ENCODE measurements at places on chromosomes 1 and 21. TPM values are rescaled to one million over a fixed set of nuclear protein-coding genes. Genes with fewer than 3 reads are reported as not detected.
A peak's percentile ranks its signal among the peaks of the same experiment; 100 is the strongest.

GRCh38 chr1:100860397-100860991 lies 34.1 kb downstream of the EXTL2 start:
- no peak for DNase-seq

- no peak for DNase-seq
Measured at GRCh38 chr1:189152685-189153084, 1325.0 kb downstream of the BRINP3 start.

GRCh38 chr1:104795931-104796330 lies 1046.2 kb downstream of the AMY1C start:
- DNase-seq: no peak

GRCh38 chr1:212879947-212880690 lies 22.0 kb downstream of the FLVCR1 start:
- DNase-seq: no peak

GRCh38 chr21:34582506-34583150 lies 32.3 kb downstream of the RCAN1 start:
- peak; percentile 73 for DNase-seq

DNA sequence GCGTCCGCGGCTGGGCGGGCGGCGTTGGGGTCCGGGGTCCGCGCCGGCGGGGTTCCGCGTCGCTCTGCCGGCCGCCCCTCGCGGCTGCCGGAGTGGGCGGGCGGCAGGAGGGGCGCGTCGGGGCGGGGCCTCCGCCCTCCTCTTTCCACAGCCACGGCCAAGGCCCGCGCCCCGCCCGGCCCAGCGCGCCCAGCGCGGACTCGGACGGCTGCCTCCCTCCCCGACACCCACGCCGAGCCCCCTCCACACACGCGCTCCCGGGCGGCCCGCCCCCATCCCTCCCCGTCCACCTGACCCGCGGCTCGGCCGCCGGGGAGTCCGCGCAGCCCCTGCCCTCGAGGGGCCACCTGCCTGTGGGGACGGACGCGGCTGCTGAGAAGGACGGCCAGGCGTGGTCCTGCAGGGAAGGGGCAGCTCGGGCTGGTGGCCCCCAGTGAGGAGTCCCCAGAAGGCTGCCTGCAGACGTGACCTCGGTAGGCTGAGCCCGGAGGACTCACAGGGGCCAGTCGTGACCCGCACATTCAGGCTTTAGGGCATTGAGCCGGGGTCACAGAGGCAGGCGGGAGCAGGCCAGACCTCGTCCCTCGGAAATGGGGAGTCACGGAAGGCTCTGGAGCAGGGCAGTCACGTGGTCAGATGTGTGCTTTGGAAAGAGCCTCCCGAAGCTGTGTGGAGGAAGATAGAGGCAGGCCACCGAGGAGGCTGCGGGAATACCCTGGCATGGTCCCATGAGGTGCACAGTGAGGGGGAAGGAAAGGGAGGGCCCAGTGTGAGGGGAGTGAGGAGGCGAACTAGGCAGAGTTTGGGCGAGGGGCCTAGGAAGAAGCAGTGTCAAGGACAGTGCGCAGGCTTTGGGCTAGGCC lies at the start of gene COL8A2:
TSS of gene COL8A2 (minus strand) at position 94 of the 863 bp plus-strand sequence. CDS start 24,980 bp downstream, outside the sequence.
- no peak for DNase-seq

DNA sequence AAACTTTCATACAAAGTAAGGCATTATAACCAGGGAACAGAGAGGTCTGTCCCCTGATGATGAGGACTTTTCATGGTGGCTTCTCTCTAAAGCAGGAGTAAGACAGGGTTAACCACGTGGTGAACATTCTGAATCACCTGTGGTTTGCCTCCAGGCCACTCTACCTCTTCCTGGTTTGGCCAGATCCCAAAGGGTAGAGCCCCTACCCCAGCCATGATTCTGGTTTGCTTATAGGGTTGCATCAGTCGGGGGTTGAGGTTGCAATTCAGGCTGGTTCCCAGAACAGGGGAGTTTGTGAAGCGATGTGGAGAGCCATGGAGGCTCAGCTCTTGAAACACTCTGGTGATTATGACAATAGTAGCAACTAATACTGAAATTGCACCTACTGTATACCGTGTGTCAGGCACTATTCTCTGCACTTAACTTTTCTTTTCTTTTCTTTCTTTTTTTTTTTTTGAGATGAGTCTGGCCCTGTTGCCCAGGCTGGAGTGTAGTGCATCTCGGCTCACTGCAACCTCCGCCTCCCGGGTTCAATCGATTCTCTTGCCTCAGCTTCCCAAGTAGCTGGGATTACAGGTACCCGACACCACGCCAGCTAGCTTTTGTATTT lies 8.3 kb downstream of the CNR2 start:
- no peak for DNase-seq

DNA sequence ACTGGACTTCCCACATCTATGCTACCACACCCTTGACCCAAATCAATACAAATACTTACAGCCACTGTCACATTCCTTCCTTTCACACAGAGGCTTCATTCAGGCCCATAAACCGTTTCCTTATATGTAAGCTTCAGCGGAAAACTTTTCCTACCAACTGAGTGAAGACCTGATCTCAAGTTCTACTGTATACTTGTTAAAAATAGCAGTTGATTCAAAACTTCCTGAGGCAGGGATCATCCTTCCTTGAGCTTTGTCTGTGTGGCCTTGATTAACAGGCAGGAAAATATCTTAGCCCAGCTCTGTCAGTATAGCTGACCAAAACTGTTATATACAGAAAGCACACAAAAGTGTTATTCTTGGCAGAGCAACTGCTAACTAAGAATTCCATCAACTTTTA lies 42.7 kb downstream of the DENND2C start:
- DNase-seq: no peak

DNA sequence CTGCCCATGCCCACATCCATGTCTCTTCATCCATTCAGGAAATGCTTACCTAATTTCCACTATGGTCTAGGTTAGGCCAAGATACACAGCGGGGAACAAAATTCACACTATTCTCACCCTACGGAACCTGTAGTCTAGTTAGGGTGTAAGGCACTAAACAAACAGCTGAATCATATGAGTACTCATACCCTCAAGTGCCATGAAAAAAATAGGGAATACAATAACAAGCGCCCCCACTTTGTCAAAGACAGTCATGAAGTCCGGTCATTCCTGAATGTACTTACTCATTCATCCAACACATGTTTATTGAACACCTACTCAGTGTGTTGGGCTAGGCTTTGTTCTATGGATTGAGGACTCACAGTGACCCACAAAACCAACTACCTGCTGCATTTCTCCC lies 6.2 kb upstream of the FYB2 start:
- DNase-seq: no peak

- DNase-seq: no peak
Measured at GRCh38 chr1:214514032-214514818, 37.2 kb downstream of the PTPN14 start.

GRCh38 chr1:4176841-4177240 lies 276.8 kb upstream of the C1orf174 start:
- no peak for DNase-seq

DNA sequence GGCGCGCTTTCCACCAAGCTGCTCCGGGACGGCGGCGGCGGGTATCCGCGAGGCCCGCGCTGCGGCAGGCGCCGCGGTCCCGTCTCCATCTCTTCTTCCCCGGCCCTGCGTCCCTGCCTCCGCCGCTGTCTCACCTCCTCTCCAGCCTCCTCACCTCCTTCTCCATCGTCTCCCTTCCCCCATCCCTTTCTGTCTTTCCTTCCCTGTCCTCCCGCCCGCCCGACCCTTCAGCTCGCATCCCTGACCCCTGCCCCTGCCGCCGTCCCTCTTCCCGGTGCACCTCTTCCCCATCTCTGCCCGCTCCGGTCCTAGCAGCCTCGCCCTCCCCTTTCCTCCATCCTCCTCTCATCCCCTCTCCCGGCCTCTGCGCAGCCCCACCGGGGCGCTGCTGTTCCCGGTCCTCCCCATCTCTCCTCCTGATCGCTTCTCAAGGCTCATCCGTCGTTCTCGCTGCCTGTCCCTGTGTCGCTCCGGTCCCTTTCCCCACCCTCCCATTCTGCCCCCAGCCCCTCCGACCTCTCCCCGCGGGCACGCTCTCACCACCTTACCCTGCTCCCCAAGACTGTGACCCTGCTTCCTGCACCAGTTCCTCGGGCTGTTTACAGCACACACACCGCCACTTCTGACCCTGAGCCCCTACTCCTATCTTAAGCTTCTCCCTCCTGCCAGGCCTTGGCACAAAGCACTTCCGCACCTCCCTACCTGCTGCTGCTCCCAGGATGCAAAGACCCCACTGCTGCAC lies 760 bp upstream of the NPHP4 start:
- no peak for DNase-seq

GRCh38 chr21:45592208-45592619 lies 50.0 kb upstream of the SLC19A1 start:
- DNase-seq: no peak

- no peak for DNase-seq
Measured at GRCh38 chr1:162725301-162725837, 65.1 kb upstream of the HSD17B7 start.

DNA sequence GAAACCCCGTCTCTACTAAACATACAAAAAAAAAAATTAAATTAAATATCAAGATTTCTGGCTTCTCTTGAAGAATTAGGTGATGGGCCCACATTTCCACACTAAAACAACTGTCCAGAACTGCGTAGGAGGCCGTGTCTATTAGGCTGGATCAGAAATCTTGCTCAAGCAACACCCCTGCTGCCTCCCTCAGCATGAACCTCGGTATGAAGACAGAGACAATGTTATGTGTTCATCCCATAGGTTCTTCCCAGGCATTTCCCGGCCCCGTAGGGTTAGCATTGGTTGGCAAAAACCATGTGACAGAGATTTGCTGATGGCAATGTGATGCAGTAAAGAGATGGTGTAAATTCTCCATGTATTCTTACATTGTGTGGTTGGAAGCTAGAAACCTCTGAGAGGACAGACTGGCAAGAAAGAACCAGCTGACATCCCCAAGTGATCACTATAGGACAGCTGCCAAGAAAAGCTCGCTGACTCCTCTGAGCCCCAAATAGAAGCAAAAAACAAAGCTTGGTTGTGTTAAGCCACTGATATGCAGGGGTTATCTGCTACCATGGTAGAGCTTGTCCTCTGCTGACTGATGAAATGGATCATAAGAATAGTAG lies 34.5 kb downstream of the EBNA1BP2 start:
- no peak for DNase-seq

DNA sequence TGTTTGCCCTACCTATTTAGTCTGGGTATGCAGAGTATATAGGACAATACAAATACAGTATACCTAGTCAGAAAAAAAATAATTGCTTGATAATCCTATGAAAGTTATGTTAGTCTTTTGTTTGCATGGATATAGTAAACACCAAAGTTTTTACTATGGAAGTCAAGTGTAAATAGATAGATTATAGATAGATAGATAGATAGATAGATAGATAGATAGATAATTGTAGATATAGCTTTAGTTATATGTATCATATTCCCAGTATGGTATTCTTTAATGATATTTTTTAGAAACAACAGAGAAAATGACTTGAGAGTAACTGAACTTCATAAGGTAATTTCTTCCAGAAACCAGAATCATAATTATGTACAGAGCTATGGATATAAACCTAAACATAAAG lies 158.2 kb downstream of the NCAM2 start:
- no peak for DNase-seq

DNA sequence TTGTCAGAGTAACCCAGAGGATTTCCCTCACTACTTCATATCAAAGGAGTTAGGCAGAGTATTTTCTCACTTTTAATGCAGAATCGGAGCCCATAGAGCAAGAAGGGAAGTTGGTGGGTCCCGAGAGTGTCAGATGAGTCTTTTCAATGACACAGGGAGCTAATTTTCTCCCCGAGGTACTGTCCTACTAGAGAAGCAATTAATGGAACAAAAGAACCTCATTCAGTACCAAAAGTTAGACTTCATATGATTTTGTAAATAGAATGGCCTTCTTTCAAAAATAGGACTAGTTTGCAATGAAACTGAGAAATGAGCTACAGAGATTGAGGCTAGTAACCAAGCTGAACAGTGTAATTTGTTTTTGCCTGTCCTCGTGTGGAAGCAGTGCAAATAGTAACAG lies 3.9 kb downstream of the NCAM2 start:
- no peak for DNase-seq

DNA sequence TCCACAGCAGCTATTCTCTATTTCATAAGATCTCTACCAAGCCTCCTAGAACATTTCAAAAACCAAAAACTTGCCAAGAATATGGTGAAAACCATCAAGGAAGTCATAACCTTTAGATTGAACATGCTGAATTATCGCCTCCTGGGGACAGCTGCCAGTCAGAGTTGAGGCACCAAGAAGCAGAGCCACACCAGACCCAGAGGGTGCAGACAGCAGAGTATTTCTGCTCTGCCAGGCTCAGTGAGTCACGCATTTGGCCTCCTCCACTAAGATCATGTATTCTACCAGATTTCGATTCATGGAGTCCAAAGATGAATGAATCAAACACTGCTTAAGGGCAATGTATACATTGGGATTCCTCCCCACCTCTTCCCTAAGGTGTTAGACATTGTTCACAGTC lies 2.1 kb downstream of the F3 start:
- no peak for DNase-seq

DNA sequence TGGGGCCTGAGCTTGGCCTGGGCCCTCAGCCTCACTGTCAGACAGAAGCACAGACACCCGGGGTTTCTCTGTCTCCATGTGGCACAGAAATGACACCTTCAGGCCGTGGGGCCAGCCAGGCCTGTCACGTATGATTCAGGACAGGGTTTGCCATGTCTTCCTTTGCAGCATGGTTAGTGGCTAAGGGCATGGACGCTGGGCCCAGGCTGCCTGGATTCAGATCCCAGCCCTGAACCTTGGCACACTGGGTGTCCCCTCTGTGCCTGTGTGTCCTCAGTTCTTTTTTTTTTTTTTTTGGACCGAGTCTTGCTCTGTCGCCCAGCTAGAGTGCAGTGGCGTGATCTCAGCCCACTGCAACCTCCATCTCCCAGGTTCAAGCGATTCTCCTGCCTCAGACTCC lies 73.6 kb downstream of the SPSB1 start:
- no peak for DNase-seq

ENSA gene
- total RNA-seq: 131 TPM

ETNK2 gene
- total RNA-seq: 5.3 TPM

SYT2 gene
- total RNA-seq: not detected

CRYBG2 gene
- total RNA-seq: not detected

OR6F1 gene
- not detected for total RNA-seq

GJB4 gene
- total RNA-seq: not detected

DYNLT5 gene
- total RNA-seq: 1.6 TPM

ETS2 gene
- total RNA-seq: 51.5 TPM

OR2T12 gene
- total RNA-seq: not detected

LRRC41 gene
- total RNA-seq: 35.8 TPM

CRABP2 gene
- total RNA-seq: not detected

CD1E gene
- not detected for total RNA-seq

FALEC gene
- total RNA-seq: not detected

Data from Right ventricle myocardium inferior (tissue), 1 donor.